ENCODE measurements at places on chromosomes 11 and 22. TPM values are rescaled to one million over a fixed set of nuclear protein-coding genes. Genes with fewer than 3 reads are reported as not detected.
A peak's percentile ranks its signal among the peaks of the same experiment; 100 is the strongest.

Gene ARSA
- 51.8 TPM for total RNA-seq

- DNase-seq = no peak
Observed at GRCh38 chr11:121965330-121965729, 150.7 kb downstream of the BLID start.

DNA sequence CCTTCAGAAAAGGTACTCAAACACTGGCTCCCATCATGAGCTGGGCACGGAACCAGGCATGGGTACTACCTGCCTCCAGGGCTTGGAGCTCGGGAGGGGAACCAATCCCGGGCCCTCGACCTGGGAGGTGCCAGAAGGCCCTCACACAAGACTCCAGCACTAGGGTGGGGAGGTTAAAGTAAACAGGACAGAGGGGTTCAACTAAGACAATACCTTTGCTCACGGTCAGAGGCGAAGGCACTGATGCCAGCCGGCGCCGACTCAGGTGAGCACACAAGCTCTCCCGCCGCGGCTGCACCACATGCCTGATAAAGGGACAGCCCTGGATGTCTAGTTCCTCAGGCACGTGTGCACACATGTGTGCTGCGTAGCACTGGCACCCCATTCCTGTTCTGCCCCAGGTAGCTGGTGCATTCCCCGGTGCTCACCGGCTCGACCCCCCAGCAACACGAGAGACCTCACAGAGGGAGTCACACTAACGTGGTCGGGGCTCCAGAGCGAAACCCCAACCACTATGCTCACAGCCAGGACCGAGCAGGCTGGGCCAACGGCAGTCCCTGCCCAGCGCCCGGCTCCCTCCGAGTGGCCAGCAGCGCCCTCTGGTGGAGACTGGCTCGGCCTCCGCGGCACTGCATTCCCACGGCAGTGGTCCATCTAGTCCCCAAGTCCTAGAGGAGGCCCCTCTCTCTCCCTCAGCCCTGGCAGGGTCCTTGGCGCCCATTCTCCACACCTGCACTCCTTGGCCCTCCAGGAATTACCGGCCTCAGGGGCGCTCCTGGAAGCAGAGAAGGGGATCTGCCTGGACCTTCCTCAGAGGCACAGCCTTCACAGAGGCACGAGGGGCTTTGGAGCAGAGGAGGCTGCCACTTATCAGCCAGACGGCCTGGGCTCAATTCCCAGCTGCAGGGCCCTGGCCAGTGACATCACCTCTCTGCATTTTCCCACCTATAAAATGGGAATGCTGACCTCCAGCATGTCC, 28.8 kb upstream of the MOB2 start:
- DNase-seq = peak; percentile 96

GRCh38 chr11:80694385-80694784, 1253.6 kb upstream of the TENM4 start:
- no peak for DNase-seq

DNA sequence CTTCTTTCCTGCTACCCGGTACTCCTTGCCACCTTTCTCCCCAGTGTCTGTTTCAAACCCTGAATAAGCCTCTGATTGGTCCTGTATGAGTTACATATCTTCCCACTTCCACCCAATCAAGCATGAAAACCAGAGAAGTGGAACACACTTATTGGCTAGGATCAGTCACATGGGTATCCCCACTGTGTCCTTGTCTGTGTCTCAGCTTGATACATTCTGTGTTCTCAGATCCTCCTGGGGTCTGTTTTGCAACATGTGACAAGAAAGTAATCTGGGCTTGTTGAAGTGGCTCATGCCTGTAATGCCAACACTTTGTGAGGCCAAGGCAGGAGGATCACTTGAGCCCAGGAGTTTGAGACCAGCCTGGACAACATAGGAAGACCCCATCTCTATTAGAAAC, 23.9 kb downstream of the MCHR1 start:
- DNase-seq = no peak

Gene ISX
- 0.13 TPM for total RNA-seq

GRCh38 chr22:19983741-19984140, 32.9 kb downstream of the ARVCF start:
- DNase-seq = no peak

DNA sequence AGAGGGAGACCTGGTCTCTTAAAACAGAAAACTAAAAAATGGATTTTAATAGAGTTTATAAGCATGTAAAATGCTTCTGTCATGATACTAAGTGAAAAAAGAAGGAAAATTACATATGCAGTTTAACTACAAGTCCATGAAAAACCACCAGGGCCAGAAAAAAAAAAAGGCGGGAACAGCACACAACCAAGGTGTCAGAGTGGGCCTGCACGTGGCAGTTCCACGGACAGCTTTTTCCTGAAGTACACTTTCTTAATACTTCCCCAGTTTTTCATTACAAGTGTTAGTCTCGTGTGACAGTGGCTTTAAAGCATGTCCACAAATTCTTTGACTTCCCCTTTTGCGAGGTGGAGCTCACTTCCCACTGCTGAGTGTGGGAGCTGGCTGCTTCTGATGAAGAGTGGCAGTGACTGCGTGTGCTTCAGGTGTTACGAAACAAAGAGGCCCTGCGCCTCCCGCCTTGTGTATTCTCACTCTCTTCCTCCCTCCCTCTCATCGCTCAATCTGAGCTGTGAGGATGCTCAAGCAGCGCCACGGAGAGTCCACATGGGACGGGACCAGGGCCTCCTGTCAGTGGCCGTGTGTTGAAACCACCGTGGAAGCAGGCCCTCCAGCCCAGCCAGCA, 16.4 kb downstream of the PPM1F start:
- DNase-seq = peak; percentile 38
